ENCODE measurements at places on chromosomes 5 and 9.

DNA sequence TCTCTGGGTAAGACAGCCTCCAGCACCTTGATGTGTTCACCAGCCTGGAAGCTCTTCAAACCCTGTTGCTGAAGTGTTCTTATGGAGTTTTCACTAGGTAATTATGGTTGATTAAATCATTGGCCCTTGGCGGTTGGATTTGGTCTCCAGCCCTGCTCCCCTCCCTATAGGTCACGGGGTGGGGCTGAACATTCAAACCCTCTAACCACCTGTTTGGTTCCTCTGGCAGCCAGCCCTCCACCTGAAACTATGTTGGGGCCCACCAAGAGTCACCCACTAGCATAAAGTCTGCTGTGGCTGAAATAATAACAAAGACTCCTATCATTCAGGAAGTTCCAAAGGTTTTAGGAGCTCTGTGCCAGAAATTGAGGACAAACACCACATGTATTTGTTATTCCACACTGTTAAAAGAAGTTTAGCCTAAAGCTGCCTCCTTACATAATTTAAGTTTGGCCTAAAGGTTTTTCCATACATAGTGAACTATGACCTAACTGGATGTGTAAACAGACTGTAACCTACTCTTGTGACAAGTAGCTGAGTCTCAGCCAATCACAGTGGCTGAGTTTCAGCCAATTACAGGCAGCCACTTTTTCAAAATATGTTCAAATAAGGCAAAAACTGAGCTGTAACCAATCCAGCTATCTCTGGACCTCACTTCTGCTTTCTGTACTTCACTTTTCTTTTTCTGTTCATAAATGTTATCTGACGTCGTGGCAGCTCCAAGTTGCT lies 34.8 kb downstream of the TMEM252 start:
- DNase-seq = no peak

DNA sequence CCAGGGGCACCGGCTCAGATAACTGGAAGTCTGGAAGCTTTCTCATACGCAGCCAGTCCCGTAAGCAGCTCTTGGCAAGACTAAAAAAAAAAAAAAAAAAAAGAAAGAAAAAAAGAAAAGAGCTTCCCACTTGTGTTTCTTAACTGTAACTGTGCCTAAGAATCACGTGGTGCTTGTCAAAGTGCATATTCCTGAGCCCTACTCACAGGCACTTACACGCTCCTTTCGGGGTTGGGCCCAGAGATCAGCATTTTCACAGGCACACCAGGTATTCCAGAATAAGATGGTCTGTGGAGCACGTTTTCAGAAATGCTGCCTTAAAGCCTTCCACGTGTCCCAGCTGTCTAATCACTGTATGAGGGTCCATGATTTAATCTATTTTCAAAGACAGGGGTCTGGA lies 22.6 kb upstream of the SH3GL2 start:
- DNase-seq = no peak

GRCh38 chr5:169367861-169368260 lies 66.9 kb upstream of the SLIT3 start:
- no peak for DNase-seq

GRCh38 chr5:151808451-151809169 lies 36.9 kb downstream of the G3BP1 start:
- DNase-seq = no peak

GRCh38 chr5:135729321-135729786 lies 105.1 kb upstream of the SLC25A48 start:
- DNase-seq = no peak

- DNase-seq = no peak
These were observed 26.4 kb upstream of the LNPEP start for GRCh38 chr5:96909435-96909834.

DNA sequence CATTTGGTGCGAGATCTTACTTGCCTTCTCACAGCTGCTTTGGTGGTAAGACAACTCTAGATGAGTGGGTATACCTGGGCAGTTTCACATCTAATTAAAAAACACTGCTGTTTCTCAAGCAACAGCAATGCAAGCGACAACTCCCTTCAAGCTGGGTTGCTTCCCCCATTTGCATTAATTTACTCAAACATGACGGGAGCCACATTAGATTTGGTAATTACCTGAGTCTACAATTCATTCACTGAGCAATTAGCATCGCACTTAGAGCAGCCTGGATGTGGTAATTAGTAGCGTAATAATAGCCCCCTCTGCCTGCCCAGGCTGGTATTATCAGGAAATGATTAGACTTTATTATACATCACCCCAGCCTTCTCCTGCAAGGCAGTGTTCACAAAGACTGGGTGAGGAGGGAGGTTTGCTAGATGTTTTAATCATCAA lies 73.4 kb downstream of the FBXO38 start:
- no peak for DNase-seq

DNA sequence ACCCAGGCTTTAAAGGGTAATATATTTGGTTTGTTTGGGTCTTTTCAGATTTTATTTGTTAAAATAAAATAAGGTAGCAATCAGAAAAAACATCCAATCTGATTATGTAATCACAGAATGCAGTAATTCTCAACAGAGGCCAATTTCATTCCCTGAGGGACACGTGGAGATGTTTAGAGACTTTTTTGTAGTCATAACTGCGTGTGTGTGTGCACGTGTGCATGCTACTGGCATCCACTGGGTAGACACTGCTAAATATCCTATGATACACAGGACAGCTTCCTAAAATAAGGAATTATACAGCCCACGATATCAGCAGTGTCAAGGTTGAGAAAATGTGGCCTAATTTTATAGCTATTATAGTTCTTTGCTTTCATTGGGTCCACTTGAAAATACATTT lies 180.8 kb upstream of the KLF9 start:
- DNase-seq = no peak

- no peak for DNase-seq
These were observed 77.1 kb downstream of the GOLPH3 start for GRCh38 chr5:32096891-32097595.

GRCh38 chr5:83363111-83363885 lies 108.2 kb upstream of the VCAN start:
- no peak for DNase-seq

GRCh38 chr5:42628821-42629220 lies 127.8 kb upstream of the CCDC152 start:
- DNase-seq = no peak

GRCh38 chr5:29568028-29568427 lies 1625.5 kb upstream of the CDH6 start:
- DNase-seq = no peak

GRCh38 chr9:71524996-71525580 lies 243.2 kb downstream of the CEMIP2 start:
- no peak for DNase-seq

Measured in stimulated activated CD4-positive, alpha-beta T cell treated with anti-CD3 and anti-CD28 coated beads, Interleukin-12 subunit alpha, Interleukin-12 subunit beta, amount 100 ng/mL, for 24 hours (primary cell).